ENCODE measurements at places on chromosomes 2 and 18. TPM values are rescaled to one million over a fixed set of nuclear protein-coding genes. Genes with fewer than 3 reads are reported as not detected.

DNA sequence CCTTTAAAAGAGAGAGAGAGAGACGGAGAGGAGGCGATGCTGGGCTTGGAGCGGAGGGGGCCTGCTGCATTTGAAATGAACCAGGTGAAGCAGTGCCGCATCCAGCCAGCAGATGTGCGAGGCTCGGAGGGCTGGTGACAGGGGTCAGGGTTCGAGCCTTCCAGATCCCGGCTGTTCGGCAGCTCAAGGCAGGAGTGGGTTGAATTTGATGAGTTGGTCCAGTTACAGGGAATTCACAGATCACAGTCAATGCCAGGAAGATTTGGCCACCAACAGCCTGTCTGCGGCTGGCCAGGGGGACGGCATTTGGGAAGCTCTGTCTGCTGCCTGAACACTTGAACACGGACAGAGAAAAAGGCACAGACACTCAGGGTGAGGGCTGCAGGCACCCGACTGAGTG is 48.6 kb downstream of the PTGR3 start:
- DNase-seq = no peak

DNA sequence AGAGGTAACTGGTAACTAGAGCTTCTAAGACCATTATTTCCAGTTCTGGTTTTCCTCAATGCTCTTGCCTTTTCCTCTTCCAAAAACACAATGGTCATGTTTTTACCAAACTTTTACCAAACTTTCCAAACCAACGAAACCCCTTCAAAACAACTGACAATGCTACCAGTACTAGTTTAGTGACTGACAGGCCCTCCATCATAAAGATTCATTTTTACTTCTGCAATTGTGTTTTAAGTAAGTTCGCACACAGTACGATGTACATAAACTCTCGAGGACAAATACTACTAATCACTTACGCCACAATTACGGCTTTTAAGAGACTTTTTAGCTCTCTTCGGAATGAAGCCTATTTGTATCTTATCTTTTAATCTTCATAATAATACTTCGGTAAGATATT is 900 bp downstream of the C18orf32 start:
- no peak for DNase-seq

MLPH gene
- polyA plus RNA-seq = not detected

DNA sequence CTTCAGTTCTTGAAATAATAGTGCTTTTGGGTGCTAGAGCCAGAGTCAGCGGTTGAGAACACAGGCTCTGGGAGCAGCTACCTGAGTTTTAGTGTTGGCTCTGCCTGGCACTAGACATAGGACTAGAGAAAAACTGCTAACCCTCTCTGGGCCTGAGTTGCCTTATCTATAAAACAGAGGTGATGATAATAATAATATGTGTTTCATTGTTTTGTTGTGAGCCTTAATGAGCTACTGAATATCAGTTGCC is 391.7 kb downstream of the PTPRM start:
- no peak for DNase-seq

GRCh38 chr18:42864876-42865275 is 250.6 kb downstream of the RIT2 start:
- no peak for DNase-seq

- DNase-seq = no peak
Observed at GRCh38 chr18:3126457-3127097, 93.2 kb downstream of the MYOM1 start.

DNA sequence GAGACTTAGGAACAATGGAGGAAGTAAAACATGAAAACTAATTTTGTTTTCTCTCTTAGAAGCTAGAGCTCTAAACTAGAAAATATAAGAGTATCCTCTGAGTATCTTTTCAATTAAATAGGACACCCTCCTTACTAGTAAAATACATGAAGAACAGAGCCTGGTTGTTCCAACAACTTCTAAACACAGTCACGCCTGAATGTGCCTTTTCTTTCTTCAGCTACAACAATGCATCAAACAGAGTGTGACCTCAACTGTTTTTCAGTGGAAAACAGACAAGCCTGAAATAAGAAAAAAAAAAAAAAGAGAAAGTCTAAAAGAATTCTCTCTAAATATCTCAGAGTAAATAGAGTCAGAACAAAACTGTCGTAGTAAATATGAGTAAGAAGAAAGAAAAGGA is 928.8 kb downstream of the CNTNAP5 start:
- DNase-seq = no peak

- no peak for DNase-seq
Observed at GRCh38 chr2:73032702-73033097, 38.8 kb downstream of the SFXN5 start.

GRCh38 chr2:102032368-102033030 is 40.7 kb downstream of the IL1R2 start:
- DNase-seq = no peak

GAREM1 gene
- not detected for polyA plus RNA-seq

DNA sequence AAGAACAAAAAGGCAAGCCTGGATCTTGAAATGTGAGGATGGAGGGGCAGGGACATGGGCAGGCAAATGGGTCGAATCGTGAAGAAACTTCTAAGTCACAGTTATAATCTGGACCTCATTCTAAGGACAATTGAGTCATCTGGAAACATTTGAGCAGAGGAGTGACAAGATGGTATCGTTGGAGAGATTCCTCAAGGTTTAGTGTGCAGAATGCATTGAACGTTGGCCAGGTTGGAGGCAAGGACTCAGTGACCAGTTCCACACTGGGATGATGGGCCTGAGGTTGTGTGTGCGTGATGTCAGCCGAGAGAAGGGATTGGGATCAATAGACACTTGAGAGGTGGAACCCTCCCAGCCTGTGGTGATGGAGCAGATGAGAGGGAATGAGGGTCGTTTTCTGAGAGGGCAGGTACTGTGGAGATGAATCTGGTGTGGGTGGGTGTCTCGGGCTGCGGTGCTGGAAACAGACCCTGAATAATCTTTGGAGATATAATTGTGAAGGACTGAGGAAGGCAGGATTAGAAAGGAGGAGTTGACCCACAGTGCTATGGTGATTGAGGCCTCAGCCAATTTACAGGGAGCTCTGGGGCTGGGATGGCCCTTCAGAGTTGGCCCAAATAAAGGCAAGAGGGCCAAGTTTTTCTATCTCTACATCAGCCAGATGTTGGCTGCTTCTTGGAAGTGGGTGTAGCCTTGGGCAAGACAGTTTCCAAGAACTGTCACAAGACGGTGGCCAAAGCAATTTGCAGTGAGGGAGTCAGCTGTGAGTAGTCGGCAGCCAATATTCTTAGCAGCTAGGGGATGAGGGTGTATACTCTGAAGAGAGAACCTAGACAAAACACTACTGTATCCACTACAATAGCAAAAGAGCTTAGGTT is 5.8 kb upstream of the ZNF532 start:
- no peak for DNase-seq

AQP12B gene
- polyA plus RNA-seq = not detected

DNA sequence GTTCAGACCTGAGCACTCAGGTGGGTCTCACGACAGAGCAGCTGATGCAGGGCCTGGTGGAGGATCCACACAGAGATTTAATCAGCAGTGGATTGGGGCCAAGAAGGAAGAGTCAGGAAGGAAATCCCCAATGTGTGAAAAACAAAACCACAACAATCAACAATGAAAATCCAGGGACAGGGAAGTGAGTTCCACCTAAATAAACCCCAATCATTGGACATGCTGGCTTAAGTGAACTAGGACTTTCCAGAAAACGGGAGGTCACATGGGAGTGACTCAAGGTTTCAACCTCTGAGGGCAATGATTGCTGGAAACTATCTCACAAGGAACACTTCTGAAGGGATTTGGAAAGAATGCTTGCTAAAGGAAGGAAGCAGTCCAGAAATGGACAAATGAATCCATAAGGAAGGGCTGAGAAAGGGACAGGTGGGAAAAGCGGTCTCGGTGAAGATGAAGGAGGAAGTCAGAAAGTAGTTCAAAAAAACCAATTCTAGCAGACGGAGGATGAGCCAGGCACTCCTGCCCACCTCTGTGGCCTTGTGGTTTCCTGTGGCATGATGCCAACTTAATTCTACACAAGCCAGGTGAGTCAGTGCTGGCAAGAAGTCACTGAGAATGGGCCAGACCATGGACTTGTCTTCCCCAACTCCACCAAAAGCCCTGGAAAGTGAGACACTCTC is 15.4 kb upstream of the XDH start:
- no peak for DNase-seq

- no peak for DNase-seq
Observed at GRCh38 chr2:8615576-8616281, 66.1 kb upstream of the ID2 start.

ZBTB14 gene
- polyA plus RNA-seq = 20.1 TPM

UGT1A9 gene
- polyA plus RNA-seq = not detected

ARHGAP15 gene
- polyA plus RNA-seq = 202 TPM

- no peak for DNase-seq
Observed at GRCh38 chr2:178632729-178633128, 152.5 kb downstream of the PLEKHA3 start.

ACMSD gene
- not detected for polyA plus RNA-seq

GRCh38 chr18:46297621-46298020 is 193.4 kb downstream of the HAUS1 start:
- DNase-seq = no peak

SEC11C gene
- polyA plus RNA-seq = 165 TPM

ZAP70 gene
- polyA plus RNA-seq = 2.6 TPM

GRCh38 chr2:30273574-30273929 is 42.2 kb downstream of the LBH start:
- DNase-seq = no peak

- DNase-seq = no peak
Observed at GRCh38 chr2:7476371-7476770, 559.2 kb downstream of the RNF144A start.

GRCh38 chr18:44880170-44880569 is 199.5 kb downstream of the SETBP1 start:
- DNase-seq = no peak

DNA sequence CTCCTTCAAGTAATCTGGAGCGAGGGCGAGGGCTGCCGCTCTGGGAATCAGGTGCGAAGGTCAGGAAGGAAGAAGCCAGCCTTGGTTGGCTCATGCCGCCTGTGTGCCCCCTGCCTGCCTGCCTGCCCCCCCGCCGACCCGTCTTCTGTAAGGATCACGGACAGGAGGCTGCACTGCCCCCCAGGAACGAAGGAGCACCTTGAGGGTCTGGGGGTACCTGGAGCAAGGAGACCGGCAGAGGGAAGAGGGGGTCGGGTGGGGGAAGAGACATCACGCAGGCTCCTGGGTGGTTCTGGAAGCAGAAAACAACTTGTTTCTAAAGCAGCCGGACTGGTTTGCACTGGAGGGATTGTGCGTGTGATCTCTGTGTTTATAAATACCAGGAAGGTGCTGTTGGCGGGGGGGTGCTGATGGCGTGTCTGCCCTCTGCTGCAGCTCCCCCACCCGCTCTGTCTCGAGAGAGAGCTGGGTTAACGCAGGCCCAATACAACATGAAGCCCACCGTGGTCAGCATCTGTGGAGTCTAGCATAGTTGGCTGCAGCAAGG is 1.7 kb downstream of the FOSL2 start:
- no peak for DNase-seq

DNA sequence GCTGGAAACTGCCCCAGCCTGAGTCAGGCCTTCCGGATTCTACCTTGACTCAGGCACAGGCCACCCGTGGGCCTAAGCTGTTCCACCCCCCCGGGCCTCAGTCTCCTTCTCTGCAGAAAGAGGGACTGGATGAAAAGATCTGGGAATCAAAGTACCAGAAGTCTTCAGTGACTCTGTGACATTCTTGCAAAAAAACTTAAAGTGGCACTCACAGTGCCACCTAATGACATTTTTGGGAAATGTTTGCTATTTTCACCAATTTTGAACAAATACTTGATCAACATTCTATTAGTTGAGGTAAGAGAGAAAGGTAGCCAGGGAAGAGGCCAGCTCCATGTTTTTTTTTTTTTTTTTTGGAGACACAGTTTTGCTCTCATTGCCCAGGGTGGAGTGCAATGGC is 48.3 kb upstream of the ACAA2 start:
- no peak for DNase-seq

TXNDC9 gene
- polyA plus RNA-seq = 41.8 TPM

IL37 gene
- polyA plus RNA-seq = not detected

RAD51AP2 gene
- not detected for polyA plus RNA-seq

SLC4A3 gene
- not detected for polyA plus RNA-seq

DNA sequence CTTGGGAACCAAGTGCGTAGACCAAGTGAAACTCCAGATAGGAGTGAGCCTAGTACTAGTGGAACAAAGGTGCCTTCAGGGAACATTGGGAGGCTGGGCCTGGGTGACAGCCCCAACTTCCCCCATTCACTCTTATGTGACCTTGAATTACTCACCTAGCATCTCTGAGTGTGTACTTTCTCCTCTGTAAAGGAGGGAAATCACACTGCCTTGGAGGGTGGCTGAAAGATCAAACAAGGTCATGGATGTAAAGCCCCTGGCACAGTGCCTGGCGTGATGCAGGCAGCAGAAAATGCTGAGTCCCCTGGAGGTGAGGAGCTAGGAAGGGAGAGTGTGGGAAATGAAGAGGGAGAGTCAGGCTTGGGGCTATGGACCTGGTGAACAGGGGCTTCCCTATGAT is 45.9 kb downstream of the MARCO start:
- DNase-seq = no peak

DNA sequence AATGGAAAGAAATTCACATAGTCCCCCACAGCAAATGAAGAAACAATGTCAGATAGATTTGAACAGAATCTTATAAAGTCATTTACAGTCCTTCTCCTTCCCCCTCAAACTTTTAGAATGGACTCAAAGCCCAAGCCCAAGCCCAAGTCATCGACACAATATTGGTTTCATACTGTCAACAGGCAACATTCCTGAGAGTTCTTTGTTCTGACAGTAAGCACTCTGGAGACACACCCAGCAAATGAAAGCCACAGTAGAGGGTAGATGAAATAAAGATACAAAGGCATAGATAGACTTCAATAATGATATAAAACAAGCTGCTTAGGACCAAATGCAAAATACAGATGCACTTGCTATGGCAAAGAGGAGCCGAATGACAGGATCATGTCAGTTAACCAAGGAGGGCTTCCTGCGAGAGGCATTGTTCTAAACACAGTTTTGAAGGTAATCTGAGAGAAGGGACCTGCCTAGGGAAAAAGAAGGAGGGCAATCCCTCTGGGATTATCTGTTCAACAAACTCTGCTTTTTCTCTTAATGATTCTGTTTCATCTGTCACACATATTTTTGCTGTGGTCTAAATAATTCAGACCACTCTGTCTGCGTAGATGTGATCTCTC is 97.1 kb upstream of the MAP4K3 start:
- no peak for DNase-seq

DNA sequence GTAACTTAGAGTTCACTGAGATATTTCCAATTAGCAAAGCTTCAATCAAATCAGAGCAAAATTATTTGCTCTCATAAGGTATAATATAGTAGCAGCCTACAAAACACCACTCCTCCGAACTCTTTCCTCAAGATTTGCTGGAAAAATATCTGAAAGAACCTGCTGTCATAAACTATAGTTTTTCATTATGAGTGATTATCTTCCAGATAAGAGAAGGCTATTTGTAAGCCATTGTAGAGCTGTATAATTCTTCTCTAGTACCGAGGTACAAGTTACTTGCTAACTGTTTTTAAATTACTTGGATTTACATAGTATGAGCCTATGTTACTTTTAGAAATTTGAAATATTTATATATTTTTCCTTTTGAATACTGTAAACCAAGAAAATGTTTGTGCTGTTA is 2.1 kb downstream of the NDC80 start:
- DNase-seq = no peak

TDRD15 gene
- polyA plus RNA-seq = not detected

CABYR gene
- 10.9 TPM for polyA plus RNA-seq
